ENCODE measurements at places on chromosomes 1 and 21. TPM values are rescaled to one million over a fixed set of nuclear protein-coding genes. Genes with fewer than 3 reads are reported as not detected.

TAL1 gene
- total RNA-seq = 0.12 TPM

BNIPL gene
- 1.3 TPM for total RNA-seq

WNT4 gene
- not detected for total RNA-seq

PRKCZ gene
- total RNA-seq = 4.2 TPM

MAP1LC3C gene
- total RNA-seq = not detected

TNFSF18 gene
- 4.5 TPM for total RNA-seq

FAM163A gene
- total RNA-seq = 0.17 TPM

LCE1E gene
- total RNA-seq = not detected

BCL2L15 gene
- total RNA-seq = 0.17 TPM

CHML gene
- 61.6 TPM for total RNA-seq

DMRTB1 gene
- total RNA-seq = not detected

DNA sequence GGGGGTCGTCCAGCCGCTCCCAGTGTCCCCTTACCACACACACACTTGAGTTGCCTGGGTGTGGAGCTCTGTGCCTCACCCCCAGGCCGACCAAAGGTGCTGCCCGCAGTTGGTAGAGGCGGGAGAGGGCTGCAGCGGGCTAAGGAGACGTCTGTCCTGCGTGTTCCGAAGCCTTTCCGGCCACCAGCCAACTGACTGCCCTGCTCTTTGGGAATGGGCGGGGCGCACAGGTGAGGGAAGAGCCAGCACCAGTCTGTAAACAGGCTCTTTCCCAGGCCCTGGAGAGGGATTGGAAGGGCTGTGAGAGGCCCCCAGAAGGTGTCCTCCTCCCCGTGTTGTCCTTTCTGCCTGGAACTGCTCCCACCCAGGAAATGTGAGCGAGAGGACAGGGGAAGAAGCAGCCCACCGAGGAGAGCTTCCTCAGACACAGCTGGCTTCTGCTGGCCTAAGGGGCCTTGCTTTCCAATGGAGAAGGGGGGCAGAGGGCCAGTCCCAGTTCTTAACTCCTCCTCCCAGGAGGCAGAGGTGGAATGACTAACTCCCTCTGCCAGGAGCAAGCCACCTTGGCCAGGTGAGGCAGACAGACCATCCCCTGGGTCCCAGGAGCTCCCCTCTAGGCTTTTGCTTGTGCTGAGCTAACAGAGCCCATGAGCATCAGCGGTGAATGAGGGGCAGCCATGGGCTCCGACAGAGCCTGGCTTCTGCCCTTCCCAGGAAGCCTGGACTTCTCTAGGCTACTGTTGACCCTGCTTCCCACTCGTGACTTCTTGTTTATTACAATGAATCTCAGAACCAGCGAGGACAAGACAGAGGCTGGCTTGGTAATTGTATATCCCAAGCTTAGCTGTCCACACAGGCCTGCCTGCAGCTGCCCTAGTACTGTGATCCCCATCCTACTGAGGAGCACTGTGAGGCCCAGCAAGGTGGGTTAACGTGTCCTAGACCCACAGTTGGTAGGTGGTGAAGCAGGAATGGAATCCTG is 158.1 kb upstream of the COA6 start:
- DNase-seq = no peak

DNA sequence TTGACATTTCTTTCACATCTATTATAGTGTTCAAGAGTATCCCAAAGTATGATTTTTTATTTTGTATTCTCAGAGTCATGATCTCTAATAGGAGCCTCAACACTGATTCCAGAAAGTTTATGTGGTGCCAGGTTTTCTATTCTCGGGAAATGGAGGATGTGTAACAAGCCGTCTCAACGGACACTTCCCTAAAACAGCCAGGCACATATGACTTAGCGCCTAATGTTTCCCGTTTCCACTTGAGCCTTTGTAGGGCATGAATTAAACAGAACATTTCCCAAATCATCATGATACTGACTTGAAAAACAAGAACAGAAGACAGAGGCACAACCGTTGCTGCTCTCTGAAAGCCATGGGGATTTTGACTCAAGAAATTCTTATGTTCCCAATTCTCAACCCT is 8.0 kb downstream of the CYYR1 start:
- no peak for DNase-seq

- no peak for DNase-seq
Observed at GRCh38 chr21:31255896-31256295, 88.2 kb downstream of the TIAM1 start.

- no peak for DNase-seq
Observed at GRCh38 chr1:167792188-167792565, 70.4 kb downstream of the MPZL1 start.

DNA sequence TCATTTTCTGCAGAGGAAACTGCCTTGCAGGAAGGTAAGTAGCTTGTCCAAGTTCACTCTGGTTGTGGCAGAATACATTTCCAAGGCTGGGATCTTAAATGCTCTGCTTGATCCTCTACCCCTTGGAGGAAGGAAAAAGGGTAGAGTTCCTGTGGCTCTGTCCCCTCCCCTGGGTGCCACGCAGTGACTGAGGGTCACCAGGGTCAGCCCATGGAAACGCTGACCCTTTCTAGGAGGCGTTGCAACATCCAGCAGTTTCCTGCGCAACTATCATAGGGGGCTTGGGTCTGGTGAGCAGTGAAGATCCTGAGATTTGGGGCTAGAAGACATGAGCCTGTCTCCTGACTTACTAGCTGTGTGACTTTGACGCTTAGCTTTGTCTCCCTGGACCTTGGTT is 29.4 kb upstream of the EPS8L3 start:
- DNase-seq = no peak

- no peak for DNase-seq
Observed at GRCh38 chr1:62941780-62942179, 157.8 kb downstream of the ATG4C start.

- no peak for DNase-seq
Observed at GRCh38 chr21:15653710-15654109, 76.1 kb upstream of the USP25 start.

- no peak for DNase-seq
Observed at GRCh38 chr1:19811206-19811851, 3.8 kb downstream of the RNF186 start.

DNA sequence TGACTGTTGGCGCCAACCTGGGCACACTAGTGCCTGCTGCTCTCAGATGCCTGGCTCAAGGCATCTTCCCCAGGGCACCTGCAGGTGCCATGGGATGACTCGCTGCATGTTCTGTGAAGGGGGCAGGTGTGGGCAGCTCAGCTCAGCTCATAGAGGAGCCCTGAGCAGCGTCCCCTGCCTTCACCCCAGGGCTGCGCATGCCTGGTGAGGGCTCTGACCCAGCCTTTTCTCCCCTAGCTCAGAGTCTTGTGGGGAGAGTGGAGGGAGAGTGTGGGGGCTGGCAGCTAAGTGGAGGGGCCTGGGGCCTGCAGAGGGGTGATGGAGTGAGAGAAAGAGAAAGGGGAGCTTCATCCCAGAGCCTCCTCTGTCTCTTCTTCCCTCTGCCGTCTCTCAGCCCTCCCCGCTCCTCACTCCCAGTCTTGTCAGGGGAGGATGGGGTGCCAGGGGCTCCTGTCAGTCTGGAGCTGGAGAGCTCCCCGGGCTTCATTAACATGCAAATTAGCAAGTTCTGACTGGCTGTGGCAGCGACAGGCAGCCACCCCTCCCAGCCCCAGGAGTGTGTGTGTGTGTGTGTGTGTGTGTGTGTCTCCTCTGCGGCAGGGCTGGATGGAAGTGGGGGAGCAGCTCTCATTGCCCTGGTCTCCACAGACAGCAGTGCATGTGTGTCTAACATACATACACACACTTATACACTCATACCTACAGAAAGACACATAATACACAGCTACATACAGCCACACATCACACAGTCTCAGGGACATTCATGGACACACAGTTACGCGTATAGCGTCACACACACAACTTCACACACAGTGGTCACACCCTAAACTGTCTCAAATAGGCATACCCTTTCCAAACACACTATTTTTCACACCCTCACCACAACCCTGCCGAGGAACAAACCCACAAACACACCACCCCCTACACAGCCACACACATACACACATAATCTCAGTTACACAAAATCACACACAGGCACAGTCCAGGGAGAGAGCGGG is 34.0 kb downstream of the FOXO6 start:
- no peak for DNase-seq

DNA sequence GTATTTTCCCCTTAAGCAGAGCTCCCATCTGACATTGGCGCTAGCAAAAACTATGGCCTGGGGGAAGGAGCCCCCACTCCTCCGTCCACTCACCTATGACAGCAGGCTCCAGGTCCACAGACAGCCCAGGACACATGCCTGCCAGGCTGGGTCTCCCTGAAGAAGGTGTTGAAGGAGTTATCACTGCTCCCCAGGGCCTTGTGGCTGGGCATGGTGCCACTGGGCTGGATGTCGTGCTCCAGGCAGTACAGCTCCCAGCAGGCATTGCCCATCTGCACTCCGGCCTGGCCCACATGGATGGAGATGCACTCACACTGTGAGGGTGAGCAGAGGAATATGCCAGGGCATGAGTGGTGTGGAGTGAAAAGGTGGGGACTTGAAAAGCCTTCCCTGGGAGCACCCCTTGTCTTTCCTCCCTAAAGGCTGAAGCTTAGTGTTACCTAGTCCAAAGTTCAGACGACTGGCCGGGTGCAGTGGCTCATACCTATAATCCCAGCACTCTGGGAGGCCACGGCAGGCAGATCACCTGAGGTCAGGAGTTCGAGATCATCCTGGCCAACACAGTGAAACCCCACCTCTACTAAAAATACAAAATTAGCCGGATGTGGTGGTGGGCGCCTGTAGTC is 30.0 kb downstream of the RABIF start:
- no peak for DNase-seq

DNA sequence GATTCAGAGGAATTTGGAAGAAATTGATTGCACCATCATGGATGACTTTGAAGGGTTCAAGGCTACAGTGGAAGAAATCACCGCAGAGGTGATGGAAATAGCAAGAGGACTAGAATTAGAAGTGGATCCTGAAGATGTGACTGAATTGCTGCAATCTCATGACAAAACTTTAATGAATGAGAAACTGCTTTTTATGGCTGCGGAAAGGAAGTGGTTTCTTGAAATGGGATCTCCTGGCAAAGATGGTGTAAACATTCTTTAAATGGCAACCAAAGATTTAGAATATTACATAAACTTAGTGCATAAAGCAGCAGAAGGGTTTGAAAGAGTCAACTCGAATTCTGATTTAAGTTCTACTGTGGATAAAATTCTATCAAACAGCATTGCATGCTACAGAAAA is 698.6 kb downstream of the PLA2G4A start:
- no peak for DNase-seq

DNA sequence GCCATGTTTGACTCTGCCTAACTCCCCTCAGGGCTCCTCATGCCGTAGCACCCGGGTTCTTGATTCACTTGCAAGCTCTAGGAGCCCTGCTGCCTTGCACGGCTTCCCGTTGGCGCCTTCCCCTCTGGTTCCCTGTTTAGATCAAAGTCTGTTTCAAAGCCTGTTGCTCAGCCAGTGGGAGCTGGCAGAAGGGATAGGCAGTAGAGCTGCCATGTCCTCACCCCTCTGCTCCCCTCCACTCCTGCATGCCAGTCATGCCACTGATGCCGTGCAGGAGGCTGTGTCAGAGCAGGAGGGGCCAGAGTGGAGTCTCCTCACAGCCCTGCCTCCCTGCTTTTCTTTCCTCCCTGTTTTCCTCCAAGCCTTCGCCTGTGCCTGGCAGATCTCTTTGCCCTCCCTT is 26.5 kb downstream of the HMGCS2 start:
- no peak for DNase-seq

GRCh38 chr1:223500560-223501425 is 107.6 kb downstream of the CCDC185 start:
- DNase-seq = no peak

GRCh38 chr1:106366627-106367319 is 689.7 kb upstream of the PRMT6 start:
- no peak for DNase-seq

DNA sequence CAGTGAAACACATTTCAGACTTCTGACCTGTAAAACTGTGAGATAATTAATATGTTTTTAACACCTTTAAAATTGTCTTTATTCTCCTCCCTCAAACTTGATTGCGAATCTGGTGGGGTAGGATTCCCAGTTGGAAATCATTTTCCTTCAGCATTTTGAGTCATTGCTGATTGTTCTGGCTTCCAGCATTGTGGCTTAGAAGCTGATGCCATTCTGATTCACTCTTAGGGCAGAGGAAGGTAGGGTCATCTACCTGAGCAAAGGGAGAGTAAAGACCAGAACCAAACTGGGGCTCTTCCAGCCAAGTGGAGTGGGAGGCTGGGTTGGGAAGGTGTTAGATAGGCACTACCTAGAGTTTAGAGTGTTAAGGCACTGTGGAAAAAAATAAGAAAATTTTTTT is 61.2 kb downstream of the MPZL1 start:
- DNase-seq = no peak

GRCh38 chr1:228753786-228754360 is 18.6 kb downstream of the RHOU start:
- no peak for DNase-seq

DNA sequence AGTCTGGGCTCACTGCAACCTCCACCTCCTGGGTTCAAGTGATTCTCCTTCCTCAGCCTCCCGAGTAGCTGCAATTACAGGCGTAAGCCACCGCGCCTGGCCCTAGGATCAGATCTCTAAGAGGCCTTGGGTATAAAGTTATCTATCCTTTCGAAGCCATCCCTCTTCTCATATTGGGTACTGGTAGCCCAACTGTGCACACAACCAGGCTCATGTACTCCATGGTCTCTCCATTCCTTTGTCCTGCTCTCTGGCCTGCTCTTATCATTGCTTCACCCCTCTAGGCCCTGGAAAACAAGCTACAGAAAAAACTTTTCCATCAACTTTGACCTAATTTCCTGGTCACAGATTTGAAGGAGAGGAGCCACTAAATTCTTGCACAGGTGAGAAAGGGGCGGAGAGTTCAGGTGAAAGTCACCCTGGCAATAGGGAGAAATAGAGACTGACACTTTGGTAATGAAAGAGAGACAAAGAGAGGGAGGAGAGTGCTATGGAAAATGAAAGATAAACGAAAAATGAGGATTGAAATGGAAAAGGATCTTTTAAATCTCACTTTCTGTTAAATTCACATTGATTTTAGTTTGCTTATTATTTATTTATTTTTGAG is 6.0 kb downstream of the TXNIP start:
- no peak for DNase-seq

- no peak for DNase-seq
Observed at GRCh38 chr1:21451212-21451611, 11.3 kb downstream of the NBPF3 start.

DNA sequence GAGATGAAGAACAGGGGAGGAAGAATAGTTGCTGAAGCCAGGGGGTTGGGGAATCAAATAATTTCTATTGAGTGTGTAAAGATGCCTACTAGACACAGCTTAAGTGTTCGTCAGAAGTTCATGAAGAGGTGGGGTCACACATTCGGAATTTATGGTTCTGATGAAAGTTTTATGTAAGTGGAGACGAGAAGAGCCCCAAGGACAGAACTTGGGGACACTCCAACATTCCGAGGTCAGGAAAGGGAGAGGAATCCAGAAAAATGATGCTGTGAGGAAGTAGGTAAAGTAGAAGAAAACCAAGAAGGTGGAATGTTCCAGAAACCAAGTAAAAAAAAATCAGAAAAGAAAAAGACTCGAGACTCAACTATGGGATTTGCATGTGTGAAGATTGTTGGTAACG is 272.5 kb downstream of the SIPA1L2 start:
- DNase-seq = no peak

- DNase-seq = no peak
Observed at GRCh38 chr21:19340954-19341353, 937.4 kb upstream of the TMPRSS15 start.

All from NCI-H460 (cell line).